ENCODE measurements at places on chromosomes 11 and 22. TPM values are rescaled to one million over a fixed set of nuclear protein-coding genes. Genes with fewer than 3 reads are reported as not detected.

TPST2 gene
- total RNA-seq = 8.3 TPM

- DNase-seq = no peak
These were observed 30.6 kb downstream of the SCGB1A1 start for GRCh38 chr11:62449451-62449851.

- no peak for DNase-seq
These were observed 97.0 kb upstream of the PRR5 start for GRCh38 chr22:44604991-44605390.

OR5T1 gene
- not detected for total RNA-seq

CRYBB3 gene
- not detected for total RNA-seq

GGTLC2 gene
- not detected for total RNA-seq

DNA sequence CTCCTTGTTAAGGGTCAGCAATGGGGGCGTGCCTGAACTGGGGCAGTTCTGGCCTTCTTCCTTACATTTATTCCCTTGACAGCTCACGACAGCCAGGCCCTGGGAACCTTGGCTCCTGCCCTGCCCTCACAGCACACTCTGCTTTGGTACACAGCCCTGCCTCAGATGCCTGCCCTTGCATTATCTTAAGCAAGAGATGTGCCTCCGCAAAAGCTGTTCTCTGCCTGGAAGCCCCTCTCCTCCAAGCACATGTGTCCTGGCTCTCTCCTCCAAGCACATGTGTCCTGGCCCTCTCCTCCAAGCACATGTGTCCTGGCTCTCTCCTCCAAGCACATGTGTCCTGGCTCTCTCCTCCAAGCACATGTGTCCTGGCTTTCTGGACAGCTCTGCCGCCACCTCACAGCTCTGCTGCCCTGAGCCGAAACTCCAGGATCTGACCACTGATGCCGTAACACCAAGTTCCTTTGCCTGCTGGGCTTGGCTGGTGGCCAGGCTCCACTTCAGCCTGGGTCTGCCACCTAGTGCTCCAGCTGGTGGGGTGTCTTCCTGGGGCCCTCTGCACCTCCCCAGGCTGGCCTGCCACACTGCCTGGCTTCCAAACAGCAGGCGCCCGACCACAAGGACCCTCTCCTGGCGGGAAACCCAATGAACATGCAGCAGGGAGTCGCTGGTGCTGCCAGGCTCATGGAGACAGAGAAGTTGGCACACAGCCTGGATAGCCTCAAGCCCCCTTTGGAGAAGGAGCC, 53.0 kb downstream of the SCUBE1 start:
- no peak for DNase-seq

APOBEC3H gene
- not detected for total RNA-seq

RTN4R gene
- 8.0 TPM for total RNA-seq

DNA sequence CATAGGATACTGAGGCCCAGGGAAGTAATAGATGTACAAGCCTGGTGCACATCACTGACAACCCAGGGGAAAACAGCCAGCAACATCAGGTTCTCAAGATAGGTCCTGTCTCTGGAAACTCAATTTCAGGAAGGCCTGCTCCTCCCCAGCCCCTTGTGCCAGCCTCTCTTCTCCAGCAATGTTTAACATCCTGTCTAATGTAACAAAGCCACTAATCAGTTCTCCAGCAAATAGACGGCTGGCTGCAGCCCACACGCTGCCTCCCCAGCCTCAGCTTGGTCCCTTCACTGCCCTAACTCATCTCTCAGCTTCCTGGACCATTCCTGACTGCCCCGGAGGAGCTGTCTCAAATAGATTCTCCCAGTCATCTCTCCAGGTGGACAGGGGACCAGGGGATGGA, 37.8 kb downstream of the RPL27A start:
- no peak for DNase-seq

DNA sequence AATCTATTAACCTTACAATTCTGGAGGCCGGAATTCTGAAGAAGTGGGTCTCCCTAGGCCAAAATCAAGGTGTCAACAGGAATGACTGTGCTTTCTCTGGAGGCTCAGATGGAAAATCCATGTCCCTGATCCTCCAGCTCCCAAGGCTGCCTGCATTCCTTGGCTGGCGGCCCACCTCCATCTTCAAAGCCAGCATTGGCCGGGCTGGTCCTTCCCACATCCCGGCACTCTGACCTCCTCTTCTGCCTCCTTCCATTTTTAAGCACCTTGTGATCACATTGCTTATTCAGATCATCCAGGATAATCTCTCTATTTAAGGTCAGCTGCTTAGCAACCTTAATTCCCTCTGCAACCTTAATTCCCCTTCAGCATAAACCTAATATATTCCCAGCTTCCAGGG, 22.7 kb upstream of the CTSD start:
- DNase-seq = no peak

DNA sequence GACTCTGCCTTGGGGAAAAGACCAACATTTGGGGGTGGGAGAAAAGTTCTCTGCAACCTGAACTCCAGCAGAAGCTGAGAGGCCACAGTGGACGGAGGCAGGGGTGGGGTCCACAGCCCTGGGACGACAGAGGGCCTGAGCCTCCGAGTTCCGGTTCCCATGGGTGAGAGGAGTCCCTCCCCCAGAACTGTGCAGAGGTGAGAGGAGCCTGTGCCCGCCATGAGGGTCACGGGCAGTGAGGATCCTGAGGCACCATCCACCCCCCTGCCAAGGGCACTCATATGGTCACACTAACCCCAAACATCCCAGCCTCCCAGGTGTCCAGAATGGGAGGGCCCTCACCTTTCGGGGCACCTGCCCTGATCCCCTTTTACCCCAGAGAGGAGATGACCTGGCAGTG, 30.5 kb downstream of the KIAA0930 start:
- DNase-seq = no peak

MRGPRF gene
- total RNA-seq = 2.0 TPM
